CD8-positive, alpha-beta memory T cell (primary cell): ENCODE measurements at places on chromosomes 7 and 10. TPM values are rescaled to one million over a fixed set of nuclear protein-coding genes. Genes with fewer than 3 reads are reported as not detected.
A peak's percentile ranks its signal among the peaks of the same experiment; 100 is the strongest.

DNA sequence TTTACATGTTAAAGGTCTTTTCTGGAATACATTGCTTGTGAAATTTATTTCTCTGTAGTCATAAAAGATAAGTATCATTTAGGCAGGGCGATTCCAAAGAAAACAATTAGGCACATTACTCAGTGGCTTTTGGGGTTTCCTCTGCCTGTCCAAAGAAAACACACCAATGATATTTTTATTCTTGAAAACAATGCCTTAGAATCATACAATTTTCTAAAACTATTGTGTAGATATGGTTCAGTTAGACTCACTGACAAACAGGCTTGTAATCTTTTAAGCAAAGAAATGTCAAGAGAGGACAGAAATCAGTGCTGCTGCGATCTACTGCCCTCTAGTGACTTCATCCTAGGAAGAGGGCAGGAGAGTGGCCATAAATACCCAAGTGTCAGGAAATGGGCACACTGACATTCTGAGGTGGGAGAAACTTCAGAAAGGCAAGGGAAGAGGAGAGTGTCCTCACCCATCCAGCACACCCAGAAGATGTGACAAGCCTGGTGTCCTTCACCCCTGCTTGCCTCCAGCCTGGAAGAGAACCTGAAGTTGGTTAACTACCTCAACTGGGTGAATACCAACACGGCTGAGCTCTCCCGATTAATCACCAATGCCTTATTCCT, 120.5 kb downstream of the GALNT11 start:
- DNase-seq = peak; percentile 46

DNA sequence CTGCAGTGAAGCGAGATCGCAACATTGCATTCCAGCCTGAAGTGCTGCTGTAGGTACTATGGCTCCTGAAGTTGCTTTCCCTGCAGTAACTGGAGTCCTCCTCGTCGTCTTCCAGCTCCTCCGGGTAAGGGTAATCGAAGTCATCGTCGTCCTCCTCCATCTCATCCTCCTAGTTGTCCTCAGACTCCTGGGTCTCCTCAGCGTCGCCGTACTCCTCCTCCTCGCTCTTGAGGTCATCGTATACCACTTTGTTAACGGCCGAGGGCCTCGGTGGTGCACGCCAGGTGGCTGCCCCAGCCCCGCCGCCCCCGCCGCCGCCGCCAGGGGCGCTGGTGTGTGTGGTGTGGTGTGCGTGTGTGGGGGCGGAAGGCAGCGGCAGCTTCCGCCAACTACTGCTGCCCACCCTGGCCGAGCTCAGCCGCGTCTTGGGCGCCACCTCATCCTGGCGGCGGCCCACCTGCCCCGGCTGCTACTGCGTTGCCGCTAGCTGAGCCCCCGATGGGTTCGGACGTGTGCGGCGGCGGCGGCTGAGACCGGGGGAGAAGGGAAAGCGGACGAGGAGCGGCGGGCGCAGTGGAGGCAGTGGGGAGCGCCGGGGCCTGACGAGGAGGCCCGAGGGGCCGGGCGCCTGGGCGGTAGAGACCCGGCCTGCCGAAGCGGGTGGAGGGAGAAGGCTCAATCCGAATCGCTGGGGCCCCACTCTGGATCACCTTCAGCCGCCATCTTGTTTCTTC, 11.8 kb upstream of the ACBD5 start:
- DNase-seq = peak; percentile 78

GRCh38 chr10:118036281-118036875, 10.4 kb downstream of the RAB11FIP2 start:
- DNase-seq = no peak

DNA sequence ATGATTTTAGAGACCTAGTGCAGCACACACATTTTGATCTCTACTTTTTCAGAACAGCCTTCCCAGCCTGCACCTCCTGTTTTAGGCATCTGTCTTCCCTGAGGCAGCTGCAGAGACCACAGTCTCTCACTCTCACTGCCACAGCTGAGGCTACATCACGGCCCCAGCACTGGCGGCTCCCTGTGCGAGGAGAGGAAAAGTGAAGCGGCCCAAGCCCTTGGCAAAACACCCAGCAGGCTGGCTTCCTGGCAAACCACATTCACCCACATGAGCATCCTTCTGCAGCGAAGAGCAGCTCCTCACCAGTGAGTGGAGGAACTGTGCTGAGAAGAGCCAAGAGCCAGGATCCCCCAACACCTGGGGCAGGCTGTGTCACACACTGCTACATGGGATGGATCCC, 14.0 kb downstream of the HUS1 start:
- no peak for DNase-seq

DNA sequence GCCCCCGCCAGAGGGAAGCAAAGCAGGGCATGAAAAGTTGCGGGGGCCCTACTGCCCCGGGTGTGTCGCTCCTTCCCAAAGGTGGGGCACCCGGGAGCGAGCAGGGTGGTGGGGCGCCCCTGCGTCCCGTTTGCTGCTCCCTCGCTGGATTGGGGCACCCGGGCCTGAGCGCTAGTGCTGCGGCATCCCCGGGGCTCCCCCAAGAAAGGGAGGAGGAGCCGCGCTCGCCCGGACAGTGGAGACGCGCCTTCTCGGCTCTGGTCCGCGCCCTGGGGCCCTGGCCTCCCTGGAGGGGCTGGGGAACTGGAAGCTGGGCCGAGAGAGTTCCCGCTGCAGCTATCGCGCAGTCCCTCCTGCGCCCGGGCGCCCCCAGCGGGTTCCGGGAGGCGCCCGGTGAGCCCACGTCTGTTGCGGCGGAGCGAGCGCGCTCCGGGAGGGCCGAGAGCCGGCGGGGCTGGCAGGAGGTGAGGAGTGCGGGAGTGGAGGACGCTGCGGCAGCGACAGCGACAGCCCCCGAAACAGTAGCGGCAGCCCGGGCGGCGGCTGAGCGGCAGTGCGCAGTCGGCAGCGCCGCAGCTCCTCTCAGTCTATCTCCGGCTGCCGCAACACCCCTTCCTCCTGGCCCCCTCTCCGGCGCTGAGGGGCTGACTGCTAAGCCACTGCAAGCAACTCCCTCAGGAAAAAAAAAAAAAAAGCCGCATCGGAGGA, 504 bp upstream of the BMPER start:
- DNase-seq = no peak

- DNase-seq = no peak
Observed at GRCh38 chr10:73959484-73960243, 38.3 kb upstream of the VCL start.

DNA sequence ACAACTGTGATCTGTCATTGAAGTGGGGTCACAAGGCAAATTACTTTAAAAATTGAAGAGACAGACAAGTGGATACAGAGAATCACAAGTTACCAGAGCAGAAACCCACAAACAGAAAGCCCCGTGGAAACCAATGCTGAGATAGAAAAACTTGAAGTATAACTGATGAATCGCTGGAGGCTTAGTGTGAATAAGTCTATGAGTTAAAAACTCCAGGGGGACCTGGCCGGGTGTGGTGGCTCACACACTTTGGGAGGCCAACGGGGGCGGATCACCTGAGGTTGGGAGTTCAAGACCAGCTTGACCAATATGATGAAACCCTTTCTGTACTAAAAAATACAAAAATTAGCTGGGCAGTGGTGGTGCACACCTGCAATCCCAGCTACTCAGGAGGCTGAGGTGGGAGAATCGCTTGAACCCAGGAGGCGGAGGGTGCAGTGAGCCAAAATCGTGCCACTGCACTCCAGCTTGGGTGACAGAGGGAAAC, 69.7 kb upstream of the ZNRF2 start:
- DNase-seq = no peak

- DNase-seq = no peak
Observed at GRCh38 chr10:65993451-65993850, 932.4 kb upstream of the LRRTM3 start.

The ZNF425 gene
- 1.8 TPM for total RNA-seq

The PHYH gene
- 15.6 TPM for total RNA-seq

The PIK3CG gene
- total RNA-seq = 25.3 TPM

The TFEC gene
- 0.39 TPM for total RNA-seq

The WDR86 gene
- 0.59 TPM for total RNA-seq

The CLCN1 gene
- 0.11 TPM for total RNA-seq
